NCI-H460 (cell line): ENCODE measurements at places on chromosomes 5 and 9. TPM values are rescaled to one million over a fixed set of nuclear protein-coding genes. Genes with fewer than 3 reads are reported as not detected.

DNA sequence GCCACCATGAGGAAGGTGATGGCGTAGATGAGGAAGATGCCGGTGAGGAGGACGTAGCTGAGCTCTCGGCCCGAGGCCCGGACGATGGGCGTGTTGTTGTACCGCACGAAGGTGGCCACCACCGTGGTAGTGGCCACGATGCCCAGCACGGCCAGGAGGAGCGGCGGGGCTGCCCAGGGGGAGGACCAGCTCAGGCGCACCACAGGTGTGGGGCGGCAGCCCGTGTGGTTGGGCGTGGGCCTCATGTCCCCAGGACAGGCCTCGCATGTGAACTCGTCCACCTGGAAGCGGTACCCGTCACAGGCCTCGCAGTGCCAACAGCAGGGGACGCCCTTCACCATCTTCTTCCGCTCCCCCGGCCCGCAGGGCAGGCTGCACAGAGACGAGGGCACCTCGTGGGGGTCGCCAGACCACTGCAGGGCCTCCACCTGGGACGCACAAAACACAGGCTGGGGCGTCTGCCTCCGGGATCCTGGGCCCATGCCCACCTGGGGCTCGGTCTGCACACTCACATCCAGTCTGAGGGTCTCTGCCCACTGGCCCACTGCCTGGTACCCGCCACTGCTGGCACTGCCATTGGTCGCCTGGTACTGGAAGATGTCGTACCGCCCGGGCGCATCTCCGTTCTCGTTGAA is 8.7 kb downstream of the GRM6 start:
- no peak for DNase-seq

FOXD4L3 gene
- not detected in 2 replicates for total RNA-seq

FBP2 gene
- total RNA-seq = not detected in 2 replicates

DNA sequence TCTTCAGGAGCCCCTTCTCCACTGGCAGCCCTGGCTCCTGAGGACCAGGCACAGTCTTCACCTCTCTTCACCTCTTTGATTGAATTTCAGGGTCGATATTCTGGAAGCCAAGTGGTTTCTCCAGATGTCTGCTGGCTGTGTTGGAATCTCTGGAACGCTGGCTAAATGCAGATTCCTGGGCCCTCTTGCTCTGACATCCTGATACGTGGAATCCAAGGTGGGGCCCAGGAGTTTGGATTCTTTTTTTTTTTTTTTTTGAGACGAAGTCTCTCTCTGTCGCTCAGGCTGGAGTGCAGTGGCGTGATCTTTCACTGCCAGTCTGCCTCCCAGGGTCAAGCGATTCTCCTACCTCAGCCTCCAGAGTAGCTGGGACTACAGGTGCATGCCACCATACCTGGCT is 26.8 kb upstream of the IER5L start:
- no peak for DNase-seq

CORO2A gene
- total RNA-seq = 0.69 and 0.92 TPM in 2 replicates

ARAP3 gene
- 2.9 and 3.7 TPM in 2 replicates for total RNA-seq

GRCh38 chr9:72907421-72907820 is 45.4 kb downstream of the ALDH1A1 start:
- DNase-seq = no peak

- no peak for DNase-seq
Observed at GRCh38 chr9:83537331-83538171, 650 bp downstream of the FRMD3 start.

DNA sequence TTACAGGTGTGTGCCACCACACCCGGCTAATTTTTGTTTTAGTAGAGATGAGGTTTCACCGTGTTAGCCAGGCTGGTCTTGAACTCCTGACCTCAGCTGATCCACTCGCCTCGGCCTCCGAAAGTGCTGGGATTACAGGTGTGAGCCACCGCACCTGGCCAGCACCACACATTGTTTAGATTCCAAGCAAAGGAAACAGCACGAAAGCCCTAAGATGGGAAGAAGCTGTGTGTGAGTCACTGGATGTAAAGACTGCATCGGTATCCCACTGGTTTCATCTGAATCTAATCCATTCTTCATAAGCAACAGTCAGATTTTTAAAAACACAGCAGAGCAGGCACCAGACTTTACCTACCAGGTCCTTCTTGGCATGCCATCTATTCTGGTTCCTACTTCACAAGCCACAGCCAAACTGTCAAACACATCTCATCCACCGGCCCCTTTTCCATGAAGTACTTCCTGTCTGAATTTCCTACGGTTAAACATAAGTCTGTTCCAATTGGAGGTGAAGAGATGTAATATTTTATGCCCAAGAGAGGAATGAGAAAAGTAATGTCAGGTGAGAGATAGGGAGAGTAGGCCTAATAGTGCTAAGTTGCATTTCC is 17.4 kb downstream of the UBTD2 start:
- no peak for DNase-seq

SLC34A3 gene
- total RNA-seq = not detected in 2 replicates

DNA sequence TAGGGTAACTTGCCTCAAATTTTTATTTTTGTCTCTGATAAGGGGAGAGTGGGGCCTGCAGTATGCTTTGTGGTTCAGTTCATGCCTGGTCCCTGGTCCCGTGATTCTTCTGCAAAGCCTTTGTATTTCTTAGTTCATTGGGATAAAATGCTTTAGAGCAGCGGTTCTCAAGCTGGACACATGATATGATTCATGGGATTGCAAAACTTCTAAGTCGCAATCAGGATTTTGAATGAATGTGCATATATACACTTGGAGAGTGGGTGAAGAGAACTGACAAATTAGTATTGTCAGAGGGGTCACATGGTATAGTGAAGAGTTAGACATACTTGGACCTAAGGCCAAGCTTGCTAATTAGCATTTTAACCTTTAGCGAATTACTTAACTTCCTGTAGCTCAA is 265.4 kb upstream of the KLF9 start:
- no peak for DNase-seq

TOMM5 gene
- 216 and 225 TPM in 2 replicates for total RNA-seq

- DNase-seq = peak; percentile 78
Observed at GRCh38 chr5:167639766-167640165, 651.7 kb upstream of the WWC1 start.

SEMA5A gene
- total RNA-seq = 4.7 and 5.3 TPM in 2 replicates

- no peak for DNase-seq
Observed at GRCh38 chr5:39674209-39675082, 249.7 kb upstream of the DAB2 start.

- no peak for DNase-seq
Observed at GRCh38 chr5:137372773-137373160, 126.4 kb downstream of the SPOCK1 start.

DNA sequence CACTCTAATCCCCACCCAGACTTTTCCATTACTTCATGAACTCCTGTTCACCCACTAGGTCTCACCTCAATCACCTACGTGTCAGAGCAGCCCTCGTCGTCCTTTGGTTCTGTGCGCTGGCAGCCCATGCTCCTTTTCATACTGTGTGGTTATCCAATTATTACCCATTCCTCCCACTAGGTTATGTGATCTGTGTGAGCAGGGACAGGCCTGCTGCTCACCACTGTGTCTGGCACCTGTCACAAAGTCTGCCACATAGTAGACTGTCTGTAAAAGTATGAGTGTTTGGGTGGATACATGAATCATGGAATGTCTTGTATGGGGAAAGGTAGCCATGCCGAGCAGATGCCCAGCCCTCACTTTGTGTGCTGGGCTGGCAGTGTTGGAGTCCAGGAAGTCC is 12.1 kb upstream of the SMAD5 start:
- no peak for DNase-seq

RNF183 gene
- total RNA-seq = 0.32 TPM in 1 of 2 replicates, not detected in the other

- DNase-seq = no peak
Observed at GRCh38 chr9:29697011-29697410, 2123.7 kb upstream of the C9orf72 start.

PRXL2C gene
- total RNA-seq = 20.0 and 21.6 TPM in 2 replicates

- DNase-seq = no peak
Observed at GRCh38 chr5:34450338-34450737, 205.8 kb upstream of the RAI14 start.

DNA sequence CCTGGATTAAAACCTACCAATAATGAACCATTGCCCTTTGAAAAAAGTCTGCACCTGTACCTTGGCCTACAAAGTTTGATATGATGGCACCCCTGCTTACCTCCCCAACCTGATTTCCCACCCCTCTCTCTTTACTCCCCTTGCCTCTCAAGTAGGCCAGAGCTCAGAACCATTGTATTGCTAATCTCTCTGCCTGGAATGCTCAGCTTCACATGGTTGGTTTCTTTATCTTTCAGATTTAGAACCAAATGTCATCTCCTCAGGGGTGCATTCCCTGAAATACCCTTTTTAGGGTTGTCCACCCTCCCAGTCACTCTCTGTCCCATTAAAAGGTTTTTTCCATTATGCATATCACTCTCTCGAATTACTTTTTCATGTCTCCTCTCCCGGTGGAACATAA is 116.6 kb upstream of the VCAN start:
- no peak for DNase-seq

DNA sequence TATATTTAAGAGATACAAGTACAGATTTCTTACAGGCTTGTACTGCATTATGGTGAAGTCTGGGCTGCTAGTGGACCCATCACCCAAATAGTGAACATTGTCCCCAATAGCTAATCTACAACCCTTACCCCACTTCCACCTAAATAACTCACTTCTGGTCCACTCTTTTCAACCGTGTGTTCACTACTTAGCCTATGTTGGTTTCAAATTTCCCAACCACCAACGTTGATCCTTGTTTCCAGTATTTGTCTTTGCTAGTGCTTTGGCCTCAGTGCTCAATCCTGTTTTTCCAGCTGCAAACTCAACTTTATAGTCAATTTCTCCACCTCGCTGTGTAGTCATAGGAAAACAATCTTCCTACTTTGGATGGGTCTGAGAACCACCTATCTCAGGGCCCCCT is 45.3 kb upstream of the TTC39B start:
- no peak for DNase-seq

DNA sequence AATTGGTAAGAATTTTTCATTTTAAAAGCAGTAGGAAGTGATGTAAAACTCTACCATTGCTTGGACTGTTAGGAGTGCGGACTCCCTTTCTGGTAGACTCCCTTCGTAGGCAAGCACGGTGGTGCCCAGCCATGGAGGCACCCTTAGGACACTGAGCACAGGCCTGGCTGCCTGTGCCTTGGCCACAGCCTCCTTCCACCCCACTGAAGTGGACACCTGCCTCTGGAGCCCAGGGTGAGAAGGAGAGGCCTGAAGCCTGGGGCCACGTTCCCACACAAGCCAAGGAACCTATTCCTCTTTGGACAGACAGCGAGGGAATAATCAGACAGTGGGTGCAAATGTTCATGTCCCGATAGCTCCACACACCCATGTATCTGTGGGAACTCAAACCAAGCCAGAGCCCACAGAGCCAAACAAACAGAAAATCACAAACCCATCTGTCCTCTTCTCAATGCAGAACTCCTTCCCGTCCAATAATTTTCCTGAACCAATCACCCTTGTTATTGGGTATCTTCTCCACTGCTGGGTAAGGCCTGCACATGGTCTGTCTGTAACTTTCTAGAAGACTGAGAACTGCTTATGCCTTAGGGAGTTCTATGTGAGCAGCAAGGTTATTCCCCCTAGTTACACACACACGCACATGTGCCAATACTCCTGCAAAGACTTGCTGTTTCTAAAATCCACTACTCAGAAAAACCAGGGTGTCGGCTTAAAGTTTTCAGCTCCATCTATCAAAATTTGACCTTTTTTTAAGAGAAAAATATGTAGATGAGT is 45.2 kb downstream of the UBE2QL1 start:
- DNase-seq = no peak

DNA sequence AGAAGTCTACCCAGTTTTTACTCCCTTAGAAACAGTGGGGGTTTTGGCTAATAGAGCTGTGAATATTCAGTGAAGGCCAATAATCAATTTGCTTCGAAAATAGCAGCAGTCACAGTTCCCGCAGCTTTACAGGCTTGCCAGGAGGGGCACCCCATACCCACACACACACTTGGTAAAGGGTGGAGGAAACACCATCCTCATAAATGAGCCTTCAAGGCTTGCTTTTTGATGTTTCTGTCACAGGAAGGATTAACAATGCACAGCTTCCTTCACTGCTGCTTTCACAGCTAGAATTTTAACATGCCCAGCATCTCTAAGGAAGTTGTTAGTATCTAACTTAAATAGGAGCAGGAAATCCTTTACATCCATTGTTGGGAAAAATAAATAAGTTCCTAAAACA is 1247.5 kb upstream of the C9orf72 start:
- no peak for DNase-seq

GFI1B gene
- total RNA-seq = not detected in 2 replicates

- peak; percentile 74 for DNase-seq
Observed at GRCh38 chr9:72858089-72858912, 94.6 kb downstream of the ALDH1A1 start.

GRCh38 chr9:134392900-134393299 is 66.6 kb downstream of the RXRA start:
- no peak for DNase-seq

GRCh38 chr9:962023-962422 is 14.4 kb upstream of the DMRT3 start:
- DNase-seq = no peak

ADAMTSL1 gene
- total RNA-seq = 0.14 and 0.40 TPM in 2 replicates

GRCh38 chr5:85069659-85070640 is 685.3 kb upstream of the EDIL3 start:
- no peak for DNase-seq

PLAC8L1 gene
- not detected in 2 replicates for total RNA-seq

CCDC192 gene
- not detected in 2 replicates for total RNA-seq

FAT2 gene
- not detected in 2 replicates for total RNA-seq

IGIP gene
- total RNA-seq = 1.8 and 2.6 TPM in 2 replicates

- peak; percentile 53 for DNase-seq
Observed at GRCh38 chr9:111621895-111622480, 9.1 kb upstream of the DNAJC25 start.

DNA sequence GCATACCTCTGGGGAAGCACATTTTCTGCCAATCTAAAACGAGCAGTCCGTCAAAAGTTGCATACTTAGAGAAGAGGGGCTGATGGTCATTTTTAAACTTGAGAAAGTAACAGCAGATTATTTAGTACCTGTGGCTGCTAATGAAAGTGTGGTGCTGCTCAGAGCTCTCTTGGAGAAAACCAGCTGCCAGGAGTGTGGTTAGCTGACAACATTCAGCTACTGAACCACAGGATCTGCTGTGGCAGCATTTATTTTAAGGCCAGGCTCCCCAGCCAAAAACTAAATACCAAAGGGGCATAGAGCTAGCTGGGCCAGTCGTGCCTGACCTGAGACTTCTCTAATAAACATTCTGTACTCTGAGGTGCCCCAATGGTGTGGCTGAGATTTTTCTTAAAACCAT is 203.6 kb downstream of the EDIL3 start:
- no peak for DNase-seq

- DNase-seq = peak; percentile 38
Observed at GRCh38 chr9:129996161-129996830, 46.7 kb downstream of the FNBP1 start.
